ENCODE measurements at places on chromosomes 4 and X.

- DNase-seq = no peak
Measured at GRCh38 chrX:139930916-139931645, 1.8 kb downstream of the ATP11C start.

DNA sequence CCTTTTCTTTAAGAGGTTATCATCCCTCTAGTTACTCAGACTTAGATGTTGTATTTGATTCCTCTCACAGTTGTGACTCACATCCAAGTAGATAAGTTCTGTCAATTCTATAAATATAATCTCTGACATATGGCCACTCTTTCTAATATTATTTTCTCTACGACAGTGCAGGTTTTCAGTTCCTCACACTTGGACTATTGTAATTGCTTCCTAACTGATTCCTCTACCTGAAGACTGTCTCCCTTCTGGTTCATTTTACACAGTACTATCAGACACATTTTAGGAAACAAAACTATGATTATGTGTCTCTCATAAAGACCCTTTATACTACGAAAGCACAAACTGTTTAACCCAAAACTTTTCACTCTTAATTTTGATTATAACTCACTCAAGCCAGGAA is 31.3 kb upstream of the GNRHR start:
- DNase-seq = no peak

DNA sequence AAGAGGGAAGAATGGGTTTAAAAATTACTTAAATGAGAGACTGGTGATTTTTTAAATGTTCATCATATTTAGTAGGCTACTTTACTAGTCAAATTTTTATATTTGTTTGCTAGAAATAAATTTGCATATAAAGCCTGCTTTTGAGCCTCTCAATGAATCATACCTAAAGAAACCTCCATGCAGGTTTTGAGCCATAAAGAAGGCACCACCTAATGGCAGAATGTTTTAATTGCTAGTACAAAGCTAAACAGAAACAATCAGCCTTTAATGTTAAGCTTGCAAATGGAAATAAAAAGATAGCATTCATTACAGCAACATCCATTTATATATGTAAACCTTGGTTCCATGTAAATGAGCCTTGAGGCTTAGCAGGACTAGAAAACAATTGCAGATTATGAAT is 989.7 kb downstream of the CCSER1 start:
- DNase-seq = no peak

DNA sequence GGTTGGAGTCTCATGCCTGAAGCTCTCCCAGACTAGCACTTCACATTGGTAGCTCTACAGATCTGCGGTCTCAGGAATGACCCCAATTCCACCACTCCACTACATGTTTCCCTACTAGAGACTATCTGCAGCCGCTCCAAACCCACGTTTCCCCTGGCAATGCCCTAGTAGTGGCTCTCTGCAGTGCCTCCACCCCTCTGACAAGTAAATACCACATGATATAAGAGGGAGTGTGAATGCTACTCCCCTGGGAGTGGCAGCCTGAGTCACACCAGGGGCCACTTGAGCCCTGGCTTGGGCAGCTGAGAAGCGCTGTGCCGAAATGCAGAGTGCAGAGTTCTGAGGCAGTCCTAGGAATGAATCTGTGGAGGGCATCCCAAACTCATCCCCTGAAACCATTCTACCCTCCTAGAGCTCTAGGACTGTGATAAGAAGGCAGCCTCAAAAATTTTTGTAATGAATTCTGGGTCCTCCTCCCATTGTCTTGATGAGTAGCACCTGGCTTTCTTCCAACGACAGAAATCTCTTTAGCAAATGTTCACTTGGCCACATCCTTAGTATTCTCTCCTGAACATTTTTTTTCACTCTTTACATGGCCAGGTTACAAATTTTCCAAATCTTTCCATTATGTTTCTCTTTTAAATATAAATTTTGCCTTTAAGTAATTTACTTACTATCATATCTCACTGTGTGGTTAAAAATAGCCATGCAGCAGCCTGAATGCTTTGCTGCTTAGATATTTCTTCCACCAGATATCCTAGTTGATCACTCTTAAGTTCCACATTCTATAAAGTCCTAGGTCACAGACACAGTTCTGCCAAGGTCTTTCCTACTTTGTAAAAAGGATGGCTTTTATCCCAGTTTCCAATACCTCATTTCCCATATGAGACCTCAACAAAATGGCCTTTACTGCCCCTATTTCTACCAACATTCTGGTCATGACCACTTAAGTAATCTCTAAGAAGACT is 160.2 kb upstream of the CPEB2 start:
- no peak for DNase-seq

DNA sequence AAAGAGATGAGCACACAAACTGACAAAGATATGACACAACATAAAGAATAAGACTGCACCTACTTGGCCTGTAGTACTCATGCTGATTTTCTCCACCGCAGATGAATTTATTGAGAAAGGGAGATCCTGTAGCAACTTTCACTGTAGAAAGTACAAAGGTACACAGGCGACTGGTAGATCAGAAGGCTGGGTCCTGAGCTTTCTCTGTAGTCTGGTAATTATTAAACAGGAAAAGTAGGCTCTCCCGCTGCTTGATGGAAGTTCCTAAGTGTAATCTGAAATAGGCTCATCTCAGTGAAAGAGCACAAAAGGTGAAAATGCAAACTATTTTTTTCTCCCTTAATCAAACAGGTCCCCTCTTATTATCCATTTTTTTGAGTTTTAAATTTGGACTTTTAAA is at the start of gene ADH6:
Gene ADH6, minus strand, starts transcription at position 175 of the 400 bp plus-strand sequence. Its CDS starts 94 bp downstream, at position 81.
- DNase-seq = no peak

DNA sequence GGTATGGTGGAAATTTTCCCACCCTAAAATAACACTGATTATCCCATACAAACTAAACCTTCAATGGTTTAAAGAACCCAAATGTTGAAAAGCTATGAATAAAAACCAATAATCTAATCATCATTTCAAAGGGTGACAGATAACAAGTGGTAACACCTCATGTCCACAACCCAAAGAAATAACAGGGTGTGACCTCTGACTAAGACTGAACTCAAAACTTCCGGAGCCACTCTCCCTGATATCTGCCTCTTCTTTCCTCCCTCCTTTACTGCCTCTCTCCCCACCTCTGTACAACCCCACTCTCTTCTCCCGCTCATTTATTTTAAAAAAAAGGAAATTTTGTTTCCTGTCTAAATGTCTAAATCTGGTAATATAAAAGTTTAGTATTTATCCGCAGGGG is 11.5 kb downstream of the FBXW7 start:
- DNase-seq = no peak

DNA sequence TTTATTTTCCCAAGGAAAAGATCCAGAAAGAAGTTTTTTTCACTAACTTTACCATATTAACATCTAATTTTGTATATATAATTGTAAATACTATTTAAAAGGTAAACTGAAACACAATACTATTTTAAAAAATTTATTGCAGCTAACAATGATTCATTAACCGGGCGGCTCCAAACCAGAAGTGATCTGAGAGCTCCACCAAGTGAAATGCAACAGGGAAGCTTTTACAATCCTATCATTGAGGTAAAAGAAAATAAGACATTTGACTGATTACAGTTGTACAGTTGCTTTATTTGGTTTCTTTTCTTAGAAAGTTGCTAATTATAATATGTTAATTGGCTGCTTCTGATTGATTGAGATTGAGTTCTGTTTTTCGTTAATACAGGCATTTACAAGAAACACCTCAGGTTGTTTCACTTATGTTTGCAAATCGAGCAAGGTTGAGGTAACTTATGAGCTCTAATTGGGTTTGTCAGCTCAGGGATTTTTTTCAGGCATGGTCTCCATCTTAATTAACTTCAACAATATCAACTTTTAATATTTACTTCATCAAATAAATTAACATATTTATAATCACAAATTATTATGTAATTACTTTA is 220.2 kb upstream of the UGT8 start:
- no peak for DNase-seq

DNA sequence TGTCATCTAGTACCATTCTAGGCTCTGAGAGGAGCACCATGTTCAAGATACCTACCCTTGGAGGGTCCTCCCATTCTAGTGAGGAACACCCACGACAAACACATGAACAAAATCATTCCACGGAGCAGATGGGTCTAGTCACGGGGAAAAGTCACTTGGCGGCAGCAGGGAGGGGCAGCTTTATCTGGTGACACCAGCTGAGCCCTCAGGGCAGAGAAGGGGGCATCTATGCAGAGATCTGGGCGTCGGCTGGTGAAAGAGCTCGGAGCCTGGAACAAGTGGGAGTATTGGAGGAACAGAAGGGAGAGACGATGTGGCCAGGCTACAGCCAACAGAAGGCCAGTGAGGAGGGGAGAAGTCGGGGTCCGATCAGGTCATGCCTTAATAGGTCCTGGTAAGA is 11.9 kb upstream of the PDHA1 start:
- no peak for DNase-seq

DNA sequence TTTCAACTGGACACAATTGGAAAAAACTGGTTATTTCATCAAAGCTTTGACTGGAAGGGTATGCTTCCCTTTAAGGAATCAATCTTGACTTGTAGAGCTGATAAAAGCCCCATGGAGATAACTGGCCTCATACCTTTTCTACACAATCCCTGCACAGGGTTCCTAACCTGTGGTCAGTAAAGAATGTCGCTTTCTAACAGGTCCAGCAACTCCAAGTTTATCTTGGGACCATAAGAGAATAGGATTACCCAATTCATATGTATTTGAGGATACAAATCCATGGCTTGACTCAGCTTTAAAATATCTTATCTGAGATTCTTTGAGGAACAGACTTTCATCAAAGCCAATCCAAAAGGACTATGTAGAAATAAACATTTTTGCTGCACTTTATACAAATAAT is 1399.8 kb upstream of the PABPC4L start:
- DNase-seq = no peak

DNA sequence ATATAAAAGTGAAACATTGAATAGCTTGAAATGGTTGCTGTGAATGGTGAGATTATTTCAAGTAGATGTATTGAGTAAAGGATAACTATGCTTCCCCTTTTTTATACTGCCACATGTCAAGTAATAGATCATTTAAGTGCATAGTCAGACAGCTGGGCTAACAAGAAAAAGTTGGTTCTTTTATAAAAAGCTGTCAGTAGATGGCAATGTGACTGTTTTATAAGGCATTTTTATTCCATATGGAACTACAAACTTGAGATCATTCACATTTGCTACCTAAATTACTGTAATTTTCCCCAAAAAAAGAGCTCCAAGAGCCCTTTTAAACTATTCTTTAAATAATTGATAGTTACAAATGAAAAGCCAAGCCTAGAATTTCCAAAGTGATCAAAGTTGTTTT is 831.0 kb downstream of the C4orf33 start:
- no peak for DNase-seq

Measured in stimulated activated CD4-positive, alpha-beta T cell treated with anti-CD3 and anti-CD28 coated beads, Interleukin-2, amount 100 ng/mL, for 4 hours (primary cell).